ENCODE measurements at places on chromosomes 4 and X.

DNA sequence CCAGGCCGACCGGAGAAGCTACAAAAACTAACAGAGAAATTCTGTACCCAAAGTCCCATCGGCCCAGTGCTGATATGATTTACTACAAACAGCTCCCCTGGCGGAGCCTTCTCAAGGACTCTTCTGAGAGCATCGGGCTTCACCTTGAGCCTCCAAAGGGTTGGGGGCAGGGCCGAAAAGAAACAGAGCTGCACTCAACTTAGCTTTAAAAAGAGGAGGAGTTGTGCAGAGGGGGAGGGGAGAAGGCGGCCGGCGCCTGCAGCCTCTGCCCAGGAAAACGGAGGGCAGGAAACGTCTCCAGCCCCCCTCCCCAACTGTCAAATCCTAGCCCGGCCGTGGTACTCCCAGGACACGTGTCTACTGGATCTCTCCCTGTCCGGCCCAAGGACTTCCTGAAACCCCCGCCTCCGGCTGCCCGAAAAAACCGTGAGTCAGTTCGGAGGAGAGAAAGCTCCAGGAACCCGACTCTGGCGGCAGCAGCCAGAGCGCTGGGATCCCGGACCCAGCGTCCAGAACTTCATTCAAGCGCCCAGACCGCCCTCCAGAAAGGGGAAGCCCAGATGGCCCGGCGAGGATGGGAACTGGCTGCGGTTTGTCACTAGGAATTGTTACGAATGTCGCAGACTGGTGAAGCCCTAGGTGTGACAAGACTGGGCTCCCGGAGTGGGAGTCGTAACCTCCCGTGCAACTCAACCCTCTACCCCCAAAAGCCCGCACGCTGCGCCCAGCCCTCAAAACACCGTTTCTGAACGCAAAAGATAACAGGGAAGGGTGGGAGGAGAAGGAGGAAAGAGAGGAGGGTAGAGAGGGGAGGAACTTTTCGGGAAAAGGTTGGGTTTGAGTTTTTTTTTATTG, 973 bp downstream of the ADAMTS3 start:
- DNase-seq: peak; percentile 63

DNA sequence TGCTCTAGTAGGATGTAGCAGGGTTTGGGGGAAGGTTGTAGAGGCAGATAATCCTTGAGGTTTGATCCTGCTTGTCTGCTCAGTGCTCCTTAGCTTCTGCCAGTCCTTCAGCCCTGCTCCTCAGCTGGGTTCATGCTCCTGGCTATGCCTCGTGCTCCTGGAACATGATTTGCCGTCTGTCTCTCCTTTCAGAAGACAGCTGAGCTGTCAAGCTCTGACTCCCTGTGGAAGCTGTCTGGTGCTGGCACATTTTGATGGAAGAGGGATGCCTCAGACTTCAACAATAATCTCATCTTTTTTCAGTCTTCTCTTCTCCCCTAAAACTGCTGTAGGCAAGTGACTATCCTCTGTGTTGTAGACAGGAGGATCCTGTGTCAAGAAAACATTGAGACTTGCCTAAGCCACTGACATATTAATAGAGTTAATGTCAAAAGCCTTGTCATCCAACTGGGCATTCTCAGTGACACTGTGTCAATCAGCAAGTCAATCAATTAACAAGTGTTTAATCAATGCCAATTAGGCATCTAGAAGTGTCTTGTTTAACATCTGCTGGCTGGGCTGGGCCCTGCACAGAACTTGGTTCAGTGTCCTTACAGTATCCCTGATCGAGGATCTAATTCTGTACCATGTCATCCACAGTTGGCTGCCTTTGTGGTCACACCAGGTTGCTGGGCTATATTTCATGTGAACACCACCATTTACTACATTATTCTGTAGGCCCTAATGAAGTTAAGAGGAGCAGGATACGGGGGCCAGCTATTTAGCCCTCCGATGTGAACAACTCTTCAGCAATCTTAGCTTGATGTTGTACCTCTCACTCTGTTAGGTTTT, 96.7 kb downstream of the SYNPO2 start:
- DNase-seq: no peak

GRCh38 chr4:24559889-24560288, 24.5 kb downstream of the DHX15 start:
- DNase-seq: no peak

DNA sequence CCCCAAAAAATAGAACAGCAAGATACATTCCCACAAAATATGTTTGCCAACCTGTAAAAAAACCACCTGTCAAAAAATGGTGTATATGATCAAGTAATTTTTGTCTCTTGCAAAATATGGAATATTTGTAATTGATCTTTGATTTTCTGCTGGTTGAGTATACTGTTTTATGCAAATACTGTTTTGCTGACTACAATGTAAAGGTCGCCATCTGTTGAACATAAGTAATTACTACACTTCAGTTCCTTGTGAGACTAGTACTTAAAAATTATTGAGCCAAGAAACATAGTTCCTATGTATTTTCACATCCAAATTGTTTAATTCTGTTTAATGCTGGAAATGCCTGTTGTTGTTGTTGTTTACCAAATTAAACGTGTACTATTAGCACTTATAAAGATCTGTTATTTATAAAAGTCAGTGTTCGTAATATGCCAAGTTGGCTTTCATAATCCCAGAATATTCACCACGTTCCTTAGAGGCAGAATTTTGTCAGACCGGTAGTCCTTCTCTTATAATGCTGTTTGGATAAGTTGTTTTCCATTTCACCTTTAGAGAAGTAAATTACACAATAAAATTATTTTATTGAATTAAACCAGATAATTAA, 144.2 kb downstream of the PDLIM5 start:
- DNase-seq: no peak

All from ureter (tissue), 1 donor.